ENCODE measurements at places on chromosomes 5 and 9.

DNA sequence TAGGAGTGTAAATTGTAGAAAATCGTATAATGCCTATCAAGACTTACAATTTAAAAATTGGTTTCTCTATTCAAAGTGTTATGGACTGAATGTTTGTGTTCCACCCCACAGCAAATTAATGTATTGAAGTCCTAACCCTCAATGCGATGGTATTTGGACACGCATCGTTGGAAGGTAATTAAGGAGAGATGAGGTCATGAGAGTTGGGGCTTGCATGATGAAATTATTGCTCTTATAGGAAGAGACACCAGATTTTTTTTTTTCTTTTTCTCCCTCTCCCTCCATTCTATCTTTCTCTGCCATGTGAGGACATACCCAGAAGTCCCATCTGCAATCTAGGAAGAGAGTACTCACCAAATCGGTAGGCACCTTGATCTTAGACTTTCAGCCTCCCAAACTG is 189.2 kb downstream of the MAN2A1 start:
- no peak for DNase-seq

DNA sequence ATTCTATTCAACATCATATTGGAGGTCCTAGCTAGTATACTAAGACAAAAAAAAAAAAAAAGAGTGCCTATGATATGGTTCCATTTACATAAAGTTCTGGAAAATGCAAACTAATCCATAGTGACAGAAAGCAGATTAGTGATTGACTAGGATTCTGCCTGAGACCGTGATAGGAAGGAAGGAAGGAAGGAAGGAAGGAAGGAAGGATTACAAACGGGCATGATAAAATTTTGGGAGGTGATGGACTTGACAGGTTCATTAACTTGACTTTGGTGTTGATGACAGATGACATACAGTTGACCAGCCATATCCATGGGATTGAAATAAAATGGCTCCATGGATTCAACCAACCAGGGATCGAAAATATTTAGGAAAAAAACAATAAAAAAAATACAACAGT is 79.1 kb upstream of the MAN2A1 start:
- DNase-seq, result no peak

DNA sequence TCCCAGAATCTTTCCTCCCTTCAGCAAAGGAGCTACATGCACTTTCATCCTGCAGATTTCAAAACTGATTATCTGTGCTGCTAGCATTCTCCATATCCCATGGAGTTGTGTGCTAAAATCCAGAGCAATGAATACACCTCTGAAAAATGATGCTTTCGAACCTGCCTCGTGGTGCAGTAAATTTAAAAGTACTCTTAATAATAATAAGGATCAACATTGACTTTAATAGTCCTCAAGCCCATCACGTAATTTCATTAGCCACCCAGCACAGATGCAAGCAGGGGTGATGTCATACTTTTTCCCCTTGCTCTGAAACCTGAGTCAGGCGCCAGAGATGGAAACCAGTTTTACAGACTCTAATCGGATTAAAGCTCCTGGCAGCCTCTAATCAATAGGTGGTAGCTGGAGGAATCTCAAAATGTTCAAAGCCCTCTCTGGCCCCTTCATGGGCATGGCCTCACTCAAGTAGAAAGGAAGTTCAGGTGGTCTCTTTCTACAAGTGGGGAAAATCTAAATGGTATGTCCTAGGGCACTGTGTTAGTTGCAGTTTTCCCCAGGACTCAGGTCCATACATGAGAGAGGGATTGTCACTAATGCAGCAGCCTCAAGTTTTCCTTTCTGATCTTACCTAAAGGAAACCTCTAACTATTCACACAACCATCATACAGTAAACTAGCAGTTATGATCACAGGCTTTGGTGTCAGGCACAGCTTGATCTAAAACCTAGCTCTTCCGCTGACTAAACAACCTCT is 221.6 kb upstream of the SLC30A5 start:
- no peak for DNase-seq

DNA sequence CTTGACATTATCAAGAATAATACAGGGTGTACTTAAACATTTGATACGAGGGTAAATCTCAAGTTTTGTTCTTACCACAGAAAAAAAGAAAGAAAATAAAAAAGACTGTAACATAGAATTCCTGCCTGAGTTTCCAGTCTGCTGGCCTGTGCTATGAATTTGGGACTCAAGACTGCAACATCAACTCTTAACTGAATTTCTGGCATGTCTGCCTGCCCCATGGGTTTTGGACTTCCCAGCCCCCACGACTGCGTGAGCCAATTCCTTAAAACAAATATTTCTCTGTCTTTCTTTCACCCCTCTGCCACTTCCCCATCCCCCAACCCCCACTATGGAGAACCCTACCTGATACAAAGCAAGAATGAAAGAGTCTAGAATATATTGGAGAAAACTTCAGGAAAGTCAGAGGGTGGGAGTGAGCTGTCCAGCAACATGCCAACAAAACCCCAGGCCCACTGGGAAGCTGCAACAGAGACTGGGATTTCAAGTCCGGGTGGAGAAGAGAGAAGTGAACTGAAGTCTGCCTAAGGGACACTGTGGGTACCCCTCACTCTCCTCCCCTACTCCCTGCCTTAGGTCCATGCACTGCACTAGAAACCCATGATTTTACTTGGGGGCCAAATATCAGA is 43.0 kb downstream of the MARCHF3 start:
- DNase-seq, result no peak

DNA sequence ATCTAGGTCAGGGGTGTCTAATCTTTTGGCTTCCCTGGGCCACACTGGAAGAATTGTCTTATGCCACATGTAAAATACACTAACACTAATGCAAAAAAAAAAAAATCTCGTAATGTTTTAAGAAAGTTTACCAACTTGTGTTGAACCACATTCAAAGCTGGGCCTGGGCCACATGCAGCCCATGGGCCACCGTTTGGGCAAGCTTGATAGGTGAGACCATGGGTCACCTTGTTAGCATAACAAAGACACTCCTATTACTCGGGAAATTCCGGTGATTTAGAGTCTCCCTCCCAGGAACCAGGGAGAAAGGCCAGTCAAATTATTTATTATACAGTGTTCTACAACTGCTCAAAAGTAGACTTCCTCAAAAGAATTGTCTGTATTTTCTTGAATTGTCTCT is 12.7 kb downstream of the RECK start:
- DNase-seq, result no peak

- no peak for DNase-seq
Measured at GRCh38 chr9:84966876-84967830, 297.6 kb downstream of the NTRK2 start.

DNA sequence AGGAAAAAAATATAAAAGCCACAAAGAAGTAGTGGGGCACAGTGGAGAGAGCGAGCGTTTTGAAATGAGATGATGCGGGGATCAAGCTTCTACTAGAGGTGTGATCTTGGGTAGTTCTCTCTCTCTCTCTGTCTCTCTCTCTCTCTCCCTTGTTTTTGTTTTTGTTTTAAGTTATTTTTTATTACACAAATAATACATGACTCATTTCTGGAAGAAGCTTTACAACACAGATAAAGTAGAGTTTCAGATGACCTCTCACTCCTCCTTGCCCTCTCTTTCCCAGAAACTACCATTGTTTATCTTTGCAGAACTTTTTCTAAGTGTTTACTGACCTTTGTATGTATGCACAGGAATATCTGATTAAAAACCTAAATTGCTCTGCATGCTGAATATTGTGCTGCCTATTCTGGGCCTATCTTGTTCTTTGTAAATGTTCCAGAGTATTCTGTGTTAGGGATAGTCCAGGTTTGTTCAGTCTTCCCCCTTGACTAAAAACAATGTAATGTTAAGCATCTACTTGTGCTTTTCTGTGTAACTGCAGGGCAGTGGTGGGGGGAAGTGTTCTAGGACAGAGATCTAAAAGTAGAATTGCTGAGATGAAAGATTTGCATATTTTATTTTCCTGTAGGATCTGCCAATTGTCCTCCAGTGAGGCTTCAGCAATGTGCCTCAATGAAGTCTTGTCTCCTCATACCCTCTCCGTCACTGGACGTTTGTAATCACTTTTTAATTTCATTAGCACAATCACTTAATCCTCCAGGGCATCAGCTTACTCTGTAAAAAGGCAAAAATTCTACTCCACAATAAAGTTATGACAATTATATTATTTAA is 52.0 kb downstream of the FYB1 start:
- no peak for DNase-seq

DNA sequence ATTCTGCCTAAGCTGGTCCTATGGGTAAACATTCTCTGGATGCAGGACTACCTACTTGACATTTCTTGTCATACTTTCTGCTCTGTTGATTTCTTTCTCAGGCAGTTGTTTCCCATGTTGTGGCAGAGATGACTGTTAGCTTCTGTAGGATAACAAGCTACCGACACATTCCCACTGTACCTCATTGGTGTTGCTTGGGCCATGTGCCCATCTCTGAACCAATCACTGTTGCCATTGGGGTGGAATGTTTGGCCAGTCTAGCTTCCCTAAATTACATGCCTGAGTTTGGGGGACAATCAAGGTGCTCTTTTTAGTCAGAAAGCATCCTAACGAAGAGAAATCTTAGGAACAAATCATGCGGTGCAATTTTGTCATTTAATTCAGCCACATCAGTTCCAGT is 212.0 kb downstream of the KDM4C start:
- DNase-seq, result no peak

DNA sequence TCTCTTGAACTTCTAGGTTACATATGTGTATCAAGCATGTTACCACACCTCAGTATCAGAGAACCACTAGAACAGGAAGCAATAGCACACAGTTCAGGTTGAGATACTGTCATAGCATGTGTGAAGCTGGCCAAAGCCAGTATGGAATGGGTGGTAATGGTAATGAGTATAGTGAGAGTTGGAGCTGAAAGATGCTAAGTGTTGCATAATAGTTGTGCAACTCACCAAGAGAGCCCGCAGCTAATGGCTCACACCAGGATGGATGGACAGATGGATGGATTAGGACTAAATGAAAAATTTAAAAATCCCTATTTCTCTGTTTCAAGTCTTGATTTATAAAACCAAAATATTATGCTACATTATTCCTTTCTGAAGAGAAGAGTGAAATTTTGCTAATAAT is 53.4 kb upstream of the KCNN2 start:
- no peak for DNase-seq

GRCh38 chr9:89768650-89769071 is 163.8 kb downstream of the GADD45G start:
- DNase-seq, result no peak

GRCh38 chr5:52804981-52805380 is 17.3 kb downstream of the ITGA1 start:
- no peak for DNase-seq

GRCh38 chr9:103245369-103245768 is 250.2 kb downstream of the CYLC2 start:
- no peak for DNase-seq

DNA sequence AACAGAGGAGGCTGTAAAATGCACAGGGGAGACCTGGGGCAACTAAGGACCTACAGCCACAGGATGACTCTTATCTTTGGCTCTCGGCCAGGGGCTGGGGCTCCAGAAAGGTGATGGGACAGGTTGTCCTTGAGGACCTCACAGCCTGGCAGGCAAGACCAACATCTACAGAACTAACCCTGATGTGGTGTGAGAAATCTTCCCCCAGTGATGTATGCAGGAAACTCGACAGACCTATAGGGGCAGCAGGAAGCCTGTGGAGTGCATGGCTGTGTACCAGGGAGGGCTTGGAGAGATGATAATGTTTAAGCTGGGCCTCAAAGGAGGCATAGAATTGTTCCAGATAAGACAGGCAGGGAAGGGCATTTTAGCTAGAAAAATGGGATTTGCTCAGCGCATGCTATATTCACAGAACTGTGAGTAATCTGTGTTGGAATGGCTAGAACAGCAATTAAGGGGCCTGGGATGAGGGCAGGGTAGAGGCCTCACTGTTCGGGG is 68.5 kb upstream of the SLC25A51 start:
- DNase-seq, result no peak

DNA sequence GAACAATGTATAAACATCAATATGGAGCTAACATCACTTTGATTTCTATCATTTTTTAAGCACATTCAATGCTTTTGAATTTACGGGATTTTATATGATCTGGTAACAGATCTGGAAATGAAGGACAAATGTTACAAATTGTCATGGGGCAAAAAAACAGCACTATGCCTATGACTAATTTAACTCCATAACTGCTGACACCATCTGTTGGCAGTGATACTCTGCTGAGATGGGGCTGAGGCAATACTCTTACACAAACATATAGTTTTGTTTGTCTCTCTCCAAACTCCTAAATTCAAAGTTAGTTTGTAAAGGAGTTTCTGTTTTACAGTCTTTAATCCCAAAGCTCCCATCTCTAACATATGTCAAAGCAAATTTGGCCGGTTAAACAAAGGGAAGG is 132.5 kb upstream of the FER start:
- no peak for DNase-seq

Measured in activated CD8-positive, alpha-beta memory T cell treated with anti-CD3 and anti-CD28 coated beads for 48 hours (primary cell).